ENCODE measurements at places on chromosomes 4 and X.

DNA sequence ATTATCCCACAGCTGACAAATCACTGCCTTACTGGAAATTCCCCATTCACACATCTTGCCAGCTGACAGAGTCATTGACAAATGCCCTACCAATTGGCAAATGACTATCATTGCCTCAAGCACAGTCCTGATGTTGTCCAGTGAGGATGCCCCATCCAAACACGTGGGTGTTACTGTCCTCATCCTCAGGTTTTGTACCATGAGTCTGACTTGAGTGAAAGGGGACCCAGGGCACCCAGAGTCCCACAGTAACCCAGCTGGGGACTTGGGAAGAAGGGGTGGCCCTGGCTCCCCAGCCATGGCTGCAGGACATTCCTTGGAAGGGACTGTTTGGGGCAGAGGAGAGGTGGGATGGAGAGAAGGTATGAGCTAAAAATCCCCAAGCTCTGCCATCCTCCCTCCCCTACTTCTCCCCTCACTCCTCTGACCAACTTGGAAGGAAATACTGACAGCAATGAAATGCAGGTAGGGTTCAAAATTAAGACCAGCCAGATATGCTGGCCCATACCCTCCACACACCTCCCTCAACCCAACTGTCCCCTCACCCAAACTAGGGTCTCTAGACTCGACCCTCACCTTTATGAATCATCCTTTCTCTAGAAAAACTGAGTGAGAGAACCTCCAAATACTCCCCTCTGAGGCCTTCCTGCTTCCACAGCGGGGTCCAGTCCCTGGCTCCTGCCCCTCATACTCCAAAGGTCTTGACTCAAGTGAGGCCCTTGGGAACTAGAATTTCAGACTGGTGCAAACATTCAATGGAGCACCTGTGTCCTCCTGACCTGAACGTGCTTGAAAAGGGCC is 5.1 kb downstream of the TIMP1 start:
- no peak for DNase-seq

DNA sequence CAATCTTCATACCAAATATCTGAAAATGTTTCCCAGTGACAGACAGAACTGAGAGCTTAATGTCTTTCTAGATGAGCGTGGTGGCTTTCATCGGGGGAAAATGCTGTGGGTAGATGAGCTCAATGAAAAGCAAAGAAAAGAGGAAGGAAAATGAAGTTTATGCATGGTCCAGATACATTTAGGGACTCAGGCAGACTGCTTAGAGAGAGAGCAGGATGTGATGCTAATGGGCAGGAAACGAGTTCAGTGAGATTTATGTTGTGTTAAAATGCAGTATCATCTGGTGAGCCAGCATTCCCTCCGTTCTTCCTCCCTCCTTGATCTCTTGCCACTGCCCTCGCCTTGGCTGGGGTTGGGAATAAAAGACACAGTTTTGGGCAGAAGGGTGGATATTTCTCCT is 229.2 kb downstream of the GBA3 start:
- DNase-seq: no peak

DNA sequence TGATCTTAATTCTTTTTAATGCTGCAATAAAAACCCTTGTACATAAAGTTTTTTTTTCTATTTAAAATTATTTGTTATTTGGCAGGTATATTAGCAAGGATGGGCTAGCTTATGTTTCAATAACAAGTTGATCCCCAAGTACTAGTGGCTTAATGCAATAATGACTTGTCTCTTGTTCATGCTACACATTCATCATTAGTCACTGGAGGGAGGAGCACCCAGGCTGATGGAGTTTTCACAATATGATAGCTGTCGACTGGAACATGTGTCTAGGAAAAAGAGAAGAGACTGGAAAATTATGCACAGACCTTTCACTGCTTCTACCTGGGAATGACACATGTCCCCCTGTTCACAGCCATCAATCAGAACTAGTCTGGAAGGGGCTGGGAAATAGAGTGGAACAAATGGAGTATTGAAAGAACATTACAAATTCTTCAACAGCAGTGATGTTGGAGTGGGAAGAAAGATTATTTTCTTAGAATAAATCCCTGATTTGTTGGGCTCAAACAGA is 387.9 kb upstream of the RPS6KA3 start:
- DNase-seq: no peak

- DNase-seq: no peak
Measured at GRCh38 chr4:3199653-3200422, 49.1 kb upstream of the MSANTD1 start.

GRCh38 chrX:1749499-1749898 is 134.6 kb downstream of the ASMT start:
- peak; percentile 52 for DNase-seq

- no peak for DNase-seq
Measured at GRCh38 chr4:101784957-101785356, 5.6 kb upstream of the BANK1 start.

Data from GM23338 (cell line).